ENCODE measurements at places on chromosomes 4 and X. TPM values are rescaled to one million over a fixed set of nuclear protein-coding genes. Genes with fewer than 3 reads are reported as not detected.

GRCh38 chr4:165682611-165683010 is 190.4 kb upstream of the TLL1 start:
- no peak for DNase-seq

DNA sequence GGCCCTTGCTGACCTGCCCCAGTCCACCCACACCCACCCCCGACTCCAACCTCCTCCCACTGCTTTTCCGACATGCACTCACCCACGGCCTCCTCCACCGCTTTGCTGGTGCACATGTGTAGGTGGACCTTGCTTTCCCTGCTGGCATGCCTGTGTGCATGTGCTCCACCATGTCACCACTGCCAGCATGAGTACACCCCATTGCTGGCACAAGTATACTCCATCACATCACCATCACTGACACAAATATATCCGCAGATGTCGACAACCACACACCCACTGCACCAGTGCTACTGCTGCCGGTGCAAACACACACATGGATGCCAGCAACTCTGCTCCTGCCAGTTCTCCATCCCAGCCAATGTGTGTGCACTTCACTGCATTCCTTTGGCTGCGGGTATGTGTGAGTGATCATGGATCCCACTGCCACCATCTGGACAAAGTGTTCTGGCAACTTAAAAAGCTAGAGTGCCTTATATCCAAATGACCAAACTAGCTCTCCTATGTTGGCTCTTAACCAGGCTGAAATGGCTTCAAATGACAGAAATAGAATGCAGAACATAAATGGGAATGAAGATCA is 1072.3 kb downstream of the RAPGEF2 start:
- DNase-seq = no peak

DNA sequence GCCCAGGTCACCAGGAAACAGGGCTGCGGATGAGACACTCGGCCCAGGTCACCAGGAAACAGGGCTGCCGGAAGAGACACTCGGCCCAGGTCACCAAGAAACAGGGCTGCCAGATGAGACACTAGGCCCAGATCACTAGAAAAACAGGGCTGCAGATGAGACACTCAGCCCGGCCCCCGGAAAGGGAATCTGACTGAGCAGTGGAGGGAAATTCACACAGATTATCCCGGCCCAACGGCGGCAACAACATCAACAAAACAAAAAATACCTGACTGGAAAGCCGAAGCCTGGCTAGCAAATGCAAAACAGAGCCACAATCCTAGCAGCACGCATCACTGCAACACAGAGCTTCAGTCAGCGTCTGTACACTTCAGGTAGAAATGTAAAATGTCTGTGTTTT is 20.7 kb downstream of the AFAP1 start:
- DNase-seq = no peak

Gene UGT2B11
- not detected for total RNA-seq

GRCh38 chr4:23166919-23167318 is 474.2 kb downstream of the GBA3 start:
- no peak for DNase-seq
